Stimulated activated CD8-positive, alpha-beta memory T cell treated with anti-CD3 and anti-CD28 coated beads, Interleukin-4, amount 100 ng/mL, for 24 hours (primary cell): ENCODE measurements at places on chromosomes 6 and 20.
A peak's percentile ranks its signal among the peaks of the same experiment; 100 is the strongest.

DNA sequence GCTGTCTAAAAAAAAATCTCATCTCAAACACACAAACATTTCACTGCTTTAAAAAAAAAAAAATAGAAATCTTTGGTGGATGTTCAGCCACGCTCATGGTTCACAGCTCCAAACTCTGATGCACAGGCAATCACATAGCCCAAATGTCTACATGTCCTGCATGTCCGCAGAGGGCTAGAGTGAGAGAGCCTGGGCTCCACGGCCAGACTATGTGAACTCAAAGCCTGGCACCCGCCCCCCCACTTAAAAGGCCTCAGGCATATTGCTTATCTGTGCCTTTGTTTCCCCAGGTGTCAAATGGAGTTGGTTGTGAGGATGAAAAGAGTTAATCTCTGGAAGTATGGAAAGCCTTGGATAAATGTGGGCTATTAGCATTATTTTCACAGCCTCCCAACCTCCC is 10.5 kb upstream of the PTGIS start:
- no peak for DNase-seq

- no peak for DNase-seq
Measured at GRCh38 chr6:5318617-5319272, 57.4 kb downstream of the FARS2 start.

DNA sequence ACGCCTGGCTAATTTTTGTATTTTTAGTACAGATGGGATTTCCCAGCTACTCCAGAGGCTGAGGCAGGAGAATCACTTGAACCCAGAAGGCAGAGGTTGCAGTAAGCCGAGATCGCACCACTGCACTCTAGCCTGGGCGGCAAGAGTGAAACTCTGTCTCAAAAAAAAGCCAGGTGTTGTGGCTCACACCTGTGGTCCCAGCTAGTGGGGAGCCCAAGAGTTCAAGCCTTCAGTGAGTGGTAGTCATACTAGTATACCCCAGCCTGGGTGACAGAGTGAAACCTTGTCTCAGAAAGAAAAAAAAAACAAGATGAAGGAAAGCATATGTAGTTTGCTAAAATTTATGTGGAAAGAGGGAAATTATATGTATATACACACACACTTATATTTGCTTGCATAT is 20.0 kb upstream of the POU5F1 start:
- DNase-seq, result no peak

DNA sequence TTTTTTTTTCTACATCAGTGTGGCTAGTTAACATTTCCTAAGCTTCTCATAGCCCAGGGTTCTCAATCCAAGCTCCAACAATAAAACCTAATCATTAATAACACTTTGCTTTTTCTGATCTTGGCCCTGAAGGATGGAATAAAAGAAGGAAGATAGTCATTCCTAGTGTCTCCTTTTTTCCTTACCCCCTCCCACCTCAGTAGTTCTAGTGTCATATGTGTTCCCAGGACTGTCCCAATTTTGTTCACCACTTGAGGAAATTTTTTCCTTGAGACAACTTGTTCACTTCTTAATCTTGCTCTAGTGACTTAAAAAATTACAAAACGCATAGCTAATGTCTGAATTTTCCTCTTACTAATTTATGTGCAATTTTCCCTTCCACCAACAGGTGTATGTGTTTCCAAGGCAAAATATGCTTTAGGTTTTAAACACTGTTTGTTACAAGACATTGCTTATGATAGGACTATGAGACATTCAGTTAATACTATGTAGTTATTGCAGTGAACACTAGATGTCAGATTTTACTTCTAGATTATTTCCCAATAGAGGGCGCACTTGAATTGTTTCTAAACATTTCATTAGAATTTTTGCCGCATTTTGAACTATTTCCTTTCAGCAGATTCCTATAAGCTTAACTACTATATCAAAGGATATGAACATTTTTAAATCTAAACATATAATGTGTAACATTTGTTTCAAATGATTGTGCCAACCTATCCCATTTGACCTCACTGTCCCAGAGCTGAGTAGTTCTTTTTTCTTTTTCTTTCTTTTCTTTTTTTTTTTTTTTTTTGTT is 18.5 kb upstream of the C6orf141 start:
- DNase-seq, result no peak

- no peak for DNase-seq
Measured at GRCh38 chr6:84061613-84062398, 28.2 kb downstream of the MRAP2 start.

DNA sequence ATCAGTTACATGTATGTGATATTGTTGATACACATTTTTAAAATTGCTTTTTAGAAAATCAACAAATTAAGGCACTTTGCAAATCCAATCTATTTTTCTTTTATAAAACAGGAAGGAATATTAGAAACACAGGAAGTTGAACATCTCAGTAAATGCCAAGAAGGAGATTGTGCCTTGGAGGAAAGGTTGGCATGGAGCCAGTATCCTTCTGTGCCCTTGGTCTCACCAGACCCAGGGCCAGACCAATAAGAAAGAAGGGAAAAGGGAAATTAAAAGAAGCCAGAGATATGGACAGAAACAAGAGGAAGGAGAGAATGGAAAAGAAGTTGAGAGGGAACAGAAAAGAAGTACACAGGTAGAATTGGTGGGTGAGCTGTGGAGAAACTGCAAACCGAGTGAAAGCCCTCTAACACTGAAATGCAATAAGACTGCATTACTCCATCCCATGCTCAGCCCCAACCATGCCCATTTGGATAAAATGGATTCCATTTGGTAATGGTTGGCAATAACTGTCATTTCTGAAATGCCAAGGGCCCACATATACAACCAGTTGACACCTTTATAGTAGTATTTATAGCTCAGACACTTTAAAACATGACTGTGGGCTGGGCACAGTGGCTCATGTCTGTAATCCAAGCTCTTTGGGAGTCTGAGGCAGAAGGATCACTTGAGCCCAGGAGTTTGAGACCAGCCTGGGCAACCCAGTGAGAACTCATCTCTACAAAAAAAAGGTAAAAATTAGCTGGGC is 133.8 kb downstream of the GMPR start:
- DNase-seq, result no peak

- no peak for DNase-seq
Measured at GRCh38 chr6:65091561-65091960, 615.5 kb downstream of the EYS start.

- no peak for DNase-seq
Measured at GRCh38 chr6:5632348-5632935, 371.1 kb downstream of the FARS2 start.

DNA sequence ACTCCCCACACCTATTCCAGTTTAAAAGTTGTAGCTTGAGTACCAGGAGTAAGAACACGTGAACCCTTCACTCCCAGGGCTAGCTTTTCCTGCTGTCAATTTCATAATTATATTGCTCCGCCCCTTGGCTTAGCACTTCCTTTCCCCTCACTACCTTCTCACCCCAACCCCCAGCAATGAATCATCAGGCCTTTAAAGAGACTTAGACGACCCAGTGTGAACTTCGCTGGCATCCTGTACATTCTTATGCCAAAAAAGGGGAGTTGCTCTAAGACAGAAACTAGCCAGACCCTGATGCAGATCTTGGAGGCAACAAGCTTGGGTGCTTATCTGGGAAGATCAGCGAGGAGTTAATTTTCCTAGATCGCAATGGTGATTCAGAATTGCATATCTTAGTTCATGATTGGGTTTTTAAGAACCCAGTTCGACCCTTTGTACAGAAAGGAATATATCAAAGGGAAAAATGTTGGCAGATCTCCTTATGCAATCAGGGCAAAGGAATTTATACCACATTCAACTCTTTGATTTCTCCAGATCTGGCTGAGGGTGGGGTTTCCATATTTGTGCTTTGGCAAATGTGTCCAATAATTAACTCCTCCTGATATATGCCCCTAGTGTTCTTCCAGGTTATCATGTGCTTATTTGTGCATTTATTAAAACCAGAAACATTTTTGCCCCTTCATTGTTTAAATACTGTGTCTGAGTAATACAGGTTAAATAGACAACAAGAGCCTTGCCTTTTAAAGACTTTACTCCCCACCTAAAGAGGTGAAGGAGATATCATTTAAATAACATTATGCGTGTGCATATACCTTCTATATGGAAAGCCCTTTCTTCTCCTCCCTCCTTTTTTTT is 8.1 kb upstream of the ATXN1 start:
- DNase-seq, result peak; percentile 52

DNA sequence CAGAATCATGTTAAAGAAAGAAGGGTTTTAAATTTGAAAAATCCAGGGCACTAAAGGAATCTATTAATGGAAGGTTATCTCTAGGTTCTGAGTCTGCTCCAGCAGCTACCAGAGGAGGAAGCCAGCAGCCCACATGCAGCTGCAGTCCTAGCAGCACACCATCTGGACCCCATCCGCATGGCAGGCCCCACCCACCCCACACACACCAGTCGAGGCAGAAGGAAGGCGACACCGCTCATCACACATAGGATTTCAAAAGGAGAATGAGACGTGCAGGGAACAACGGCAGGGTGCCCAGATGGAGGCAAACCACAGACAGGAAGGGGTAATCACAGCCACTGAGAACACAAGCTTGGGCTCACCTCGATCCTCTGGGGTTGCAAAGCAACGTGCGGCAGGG is 78.9 kb downstream of the GINS1 start:
- no peak for DNase-seq

DNA sequence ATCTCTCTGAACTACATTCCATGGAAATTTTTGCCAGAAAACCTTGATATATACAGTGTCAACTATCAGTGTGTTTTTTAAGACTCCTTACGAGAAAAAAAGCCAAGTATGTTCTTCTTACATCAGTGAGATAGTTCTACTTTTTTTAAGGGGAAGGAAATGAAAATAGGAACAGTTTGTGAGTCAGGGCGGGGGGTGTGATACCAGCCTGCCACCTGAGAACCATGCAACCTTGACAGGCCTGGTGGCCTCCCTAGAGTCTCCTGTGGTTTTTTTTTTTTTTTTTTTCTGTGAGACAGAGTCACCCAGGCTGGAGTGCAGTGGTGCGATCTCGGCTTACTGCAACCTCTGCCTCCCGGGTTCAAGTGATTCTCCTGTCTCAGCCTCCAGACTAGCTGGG is 96.3 kb upstream of the GCM1 start:
- no peak for DNase-seq

GRCh38 chr6:63582579-63583231 is 10.4 kb downstream of the LOC128125822 start:
- no peak for DNase-seq

DNA sequence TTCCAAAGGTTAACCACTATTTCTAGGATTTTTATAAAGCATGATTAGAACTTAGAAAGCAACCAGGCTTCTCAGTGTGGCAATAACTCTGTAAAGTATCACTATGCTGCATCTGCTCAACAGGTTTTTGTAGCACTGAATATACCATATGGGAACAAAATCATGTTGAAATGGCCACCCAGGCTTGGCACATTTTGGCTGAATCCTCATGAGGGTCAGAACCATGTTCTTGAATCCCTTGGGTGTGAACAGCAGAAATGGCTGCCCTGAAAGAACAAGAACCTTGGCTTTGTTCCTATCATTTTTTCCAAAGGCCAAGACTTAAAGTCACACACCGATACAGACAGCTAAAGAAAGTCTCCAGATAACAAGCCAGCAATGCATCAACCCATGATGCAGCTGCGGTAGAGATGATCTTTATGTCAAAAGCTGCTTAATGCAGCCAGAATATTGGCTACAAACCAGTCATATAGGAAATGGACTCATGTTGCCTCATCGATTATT is 283.0 kb upstream of the NOX3 start:
- no peak for DNase-seq

- DNase-seq, result no peak
Measured at GRCh38 chr20:54305421-54305820, 97.5 kb downstream of the PFDN4 start.

DNA sequence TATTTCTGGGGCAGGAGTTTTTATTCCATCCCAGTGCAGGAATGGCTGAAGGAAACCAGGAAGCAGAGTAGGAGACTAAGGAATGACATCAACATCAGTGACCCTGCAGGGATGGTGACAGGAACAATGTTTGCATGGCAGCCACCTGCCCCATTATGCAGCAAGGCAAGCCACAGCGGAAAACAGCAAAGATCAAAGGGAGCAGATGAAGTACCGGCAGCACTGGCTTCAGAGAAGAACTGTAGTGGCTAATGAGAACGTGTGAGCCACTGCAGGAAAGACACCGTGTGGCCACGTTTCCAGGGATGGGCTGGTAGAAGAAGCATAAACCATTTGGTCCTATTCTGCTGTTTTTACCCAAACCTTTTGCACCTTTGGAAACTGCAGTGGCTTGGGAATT is 52.9 kb upstream of the TAB2 start:
- DNase-seq, result no peak

DNA sequence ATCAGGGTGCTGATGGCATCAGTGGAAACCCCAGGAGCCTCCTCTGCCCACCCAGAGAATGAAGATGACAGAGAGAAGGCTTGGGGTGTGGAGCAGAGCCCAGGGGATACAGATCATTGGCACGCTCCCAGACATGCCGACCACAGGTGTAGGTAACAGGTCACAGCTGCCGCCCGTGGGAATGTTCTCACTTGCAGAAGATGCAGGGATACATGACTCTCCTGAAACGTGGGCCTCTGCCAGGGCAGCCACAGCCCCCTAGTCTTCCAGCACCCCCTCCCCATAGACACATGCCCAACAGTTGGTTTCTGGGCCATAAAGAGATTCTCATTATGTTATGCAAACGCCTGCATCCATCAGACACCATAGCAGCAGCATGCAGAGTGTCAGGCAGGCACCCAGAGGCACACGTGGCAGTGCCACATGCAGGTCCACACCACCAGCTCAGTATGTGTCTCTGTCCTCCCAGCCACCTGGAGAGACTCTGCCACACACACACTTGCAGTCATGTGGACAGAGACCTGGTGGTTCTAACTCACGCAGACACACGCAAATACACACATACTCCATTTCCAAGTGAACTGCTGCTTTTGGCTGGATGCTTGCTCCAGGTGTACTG is 45.5 kb downstream of the LRFN2 start:
- DNase-seq, result no peak

GRCh38 chr6:162613310-162613709 is 114.3 kb downstream of the PRKN start:
- no peak for DNase-seq

- DNase-seq, result no peak
Measured at GRCh38 chr20:605237-605636, 4.9 kb downstream of the TCF15 start.

- peak; percentile 33 for DNase-seq
Measured at GRCh38 chr6:32668226-32668747, 1.8 kb upstream of the HLA-DQB1 start.

- no peak for DNase-seq
Measured at GRCh38 chr6:20875369-20875963, 341.2 kb downstream of the CDKAL1 start.

- no peak for DNase-seq
Measured at GRCh38 chr6:36443471-36444428, 950 bp downstream of the KCTD20 start.

GRCh38 chr6:54722328-54722727 is 124.2 kb upstream of the FAM83B start:
- DNase-seq, result no peak

GRCh38 chr6:101747716-101748115 is 354.2 kb downstream of the GRIK2 start:
- no peak for DNase-seq

DNA sequence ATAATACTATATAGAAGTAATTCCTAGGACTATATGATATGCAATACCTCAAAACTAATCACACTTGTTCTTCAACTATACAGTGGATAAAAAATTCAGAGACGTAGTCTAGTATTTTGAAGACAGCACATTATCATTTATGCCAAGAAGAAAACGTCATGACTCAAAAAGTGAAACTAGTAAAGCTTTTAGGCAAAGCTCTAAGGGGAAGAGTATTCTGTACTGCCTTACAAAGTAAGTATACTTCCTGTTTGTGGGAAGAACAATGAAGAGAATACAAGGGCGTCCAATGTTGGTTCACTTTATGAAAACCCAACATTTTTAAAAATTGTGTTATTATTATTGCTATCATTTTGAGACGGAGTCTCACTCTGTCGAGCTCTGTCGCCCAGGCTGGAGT is 27.9 kb downstream of the LOC128125822 start:
- DNase-seq, result no peak

- DNase-seq, result no peak
Measured at GRCh38 chr6:113394216-113394615, 462.9 kb upstream of the MARCKS start.
